ENCODE measurements at places on chromosomes 3 and 15.

DNA sequence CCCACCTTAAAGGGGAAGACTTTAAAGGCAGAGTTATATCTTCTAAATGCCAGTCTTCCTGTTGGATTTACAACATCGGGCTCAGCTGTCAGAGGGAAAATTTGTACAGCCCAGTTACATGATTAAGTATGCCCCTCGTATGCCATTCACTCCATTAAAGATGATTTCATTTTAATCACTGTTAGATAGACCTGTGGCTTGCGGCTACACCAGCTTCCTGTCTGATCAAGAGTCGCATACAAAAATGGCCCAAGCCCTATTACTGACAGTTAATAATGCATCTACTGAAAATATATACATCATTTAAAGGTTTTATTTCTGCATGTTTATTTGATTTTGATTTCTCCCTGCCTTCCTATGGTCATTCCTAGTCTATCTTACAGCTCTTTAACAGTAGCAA lies 7.1 kb downstream of the EIF4E3 start:
- DNase-seq = no peak

GRCh38 chr3:125022206-125022605 lies 33.6 kb downstream of the HEG1 start:
- no peak for DNase-seq

DNA sequence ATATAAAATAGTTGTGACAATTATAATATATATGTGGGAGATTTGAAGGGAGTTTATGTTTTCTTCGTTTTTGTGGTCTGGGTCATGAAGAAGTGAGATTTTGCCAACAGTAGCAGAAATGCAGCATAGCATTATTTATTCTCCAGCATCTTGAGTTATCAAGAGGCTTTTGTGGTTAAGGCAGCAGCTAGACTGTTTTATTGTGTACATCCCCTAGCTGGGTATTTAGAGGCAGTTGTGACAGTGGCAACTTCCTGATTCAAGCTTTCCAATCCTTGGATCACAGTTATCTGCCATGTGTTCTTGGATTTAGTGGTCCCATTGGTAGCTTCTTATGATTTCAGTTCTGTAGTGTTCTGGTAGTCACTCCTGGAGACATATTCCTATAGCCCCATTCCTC lies 29.0 kb downstream of the ARIH1 start:
- DNase-seq = no peak

GRCh38 chr15:90047956-90048575 lies 46.9 kb downstream of the ZNF710 start:
- no peak for DNase-seq

DNA sequence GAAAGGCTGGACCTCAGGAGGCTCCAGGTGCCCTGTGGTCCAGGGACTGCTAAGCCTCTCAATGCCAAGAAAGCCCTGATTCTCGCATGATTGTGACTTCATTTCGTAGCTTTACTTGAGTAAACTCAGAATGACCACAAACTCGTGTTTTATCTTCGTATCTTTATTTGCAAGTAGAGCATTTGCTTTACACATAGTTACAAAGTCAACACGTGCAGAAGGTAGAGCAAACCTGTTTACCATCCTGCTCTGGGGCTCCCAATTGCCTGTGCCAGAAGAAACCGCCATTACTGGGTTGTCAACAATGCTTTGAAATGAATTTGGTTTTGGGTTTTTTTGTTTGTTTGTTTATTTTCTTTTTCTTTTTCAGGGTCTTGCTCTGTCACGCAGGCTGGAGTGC lies 5.8 kb upstream of the MESP1 start:
- DNase-seq = no peak

GRCh38 chr3:44240061-44240460 lies 1.6 kb upstream of the TOPAZ1 start:
- DNase-seq = no peak

- DNase-seq = no peak
Measured at GRCh38 chr3:61181874-61182273, 69.4 kb downstream of the FHIT start.

DNA sequence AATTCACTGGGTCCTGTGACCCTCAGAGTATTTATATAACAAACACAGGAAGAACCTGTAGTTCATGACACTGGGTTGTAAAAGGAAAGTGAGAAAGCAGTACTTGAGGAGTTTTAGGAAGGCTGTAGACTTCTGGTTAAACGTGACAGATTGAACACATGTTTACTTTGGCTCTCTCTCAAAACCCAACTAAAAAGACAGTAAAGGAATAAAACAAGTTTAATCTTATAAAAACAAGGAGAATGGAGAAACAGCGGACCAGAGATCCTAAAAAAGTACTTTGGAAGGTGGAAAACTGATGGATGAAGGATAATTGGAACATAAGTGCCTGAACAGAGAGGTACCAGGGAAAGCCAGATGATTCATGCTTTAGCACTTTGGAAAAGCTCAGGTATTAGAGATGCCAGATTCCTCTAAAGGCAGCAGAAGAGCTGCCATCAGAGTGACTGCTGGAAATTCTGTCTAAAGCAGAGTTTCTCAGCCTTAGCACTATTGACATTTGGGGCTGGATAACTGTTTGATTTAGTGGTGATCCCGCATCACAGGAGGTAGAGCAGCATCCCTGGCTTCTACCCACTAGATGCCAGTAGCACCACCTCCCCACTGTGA lies 182.9 kb upstream of the RORA start:
- DNase-seq = no peak

DNA sequence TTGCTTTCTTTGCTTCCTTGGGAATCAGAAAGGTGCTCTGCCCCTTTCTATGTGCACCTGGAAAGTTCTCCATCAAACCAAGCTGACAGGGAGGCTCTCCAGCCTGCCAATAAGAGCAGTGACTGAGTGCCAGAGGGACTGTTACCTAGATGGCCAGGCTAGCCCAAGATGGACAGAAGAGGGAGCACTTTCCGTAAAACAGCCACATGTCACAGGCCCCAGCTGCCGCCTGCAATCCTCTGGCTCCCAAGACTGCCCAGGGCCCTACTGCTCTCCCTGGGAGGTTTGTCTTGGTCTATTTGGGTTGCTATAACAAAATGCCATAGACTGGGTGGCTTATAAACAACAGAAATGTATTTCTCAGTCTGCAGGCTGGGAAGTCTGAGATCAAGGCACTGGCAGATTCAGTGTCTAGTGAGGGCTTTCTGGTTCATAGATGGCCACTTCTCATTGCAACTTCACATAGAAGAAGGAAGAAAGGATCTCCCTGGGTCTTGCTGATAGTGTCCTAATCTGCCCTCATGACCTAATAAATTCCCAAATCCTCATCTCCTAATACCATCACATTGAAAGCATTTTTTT lies 72.3 kb downstream of the TAMM41 start:
- DNase-seq = no peak

DNA sequence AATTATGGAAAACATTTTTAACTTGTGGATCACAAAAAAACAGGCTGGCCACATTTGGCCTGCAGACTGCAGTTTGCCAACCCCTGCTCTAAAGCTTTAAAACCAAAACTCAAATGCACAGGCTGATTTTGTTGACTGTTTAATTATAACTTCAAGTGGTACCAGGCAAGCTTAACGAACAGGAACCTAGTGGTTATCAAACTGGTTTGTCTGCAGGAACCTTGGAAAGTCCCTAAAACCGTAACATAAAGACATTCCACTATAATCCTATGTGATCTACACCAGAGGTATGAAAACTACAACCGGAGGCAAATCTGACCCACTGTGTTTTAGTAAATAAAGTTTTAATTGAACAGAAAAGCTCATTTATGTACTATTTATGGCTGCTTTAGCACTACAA lies 52.4 kb downstream of the TBL1XR1 start:
- DNase-seq = no peak

GRCh38 chr15:47824147-47824546 lies 106.8 kb downstream of the SEMA6D start:
- no peak for DNase-seq

GRCh38 chr3:149009732-149010131 lies 18.4 kb downstream of the GYG1 start:
- no peak for DNase-seq

GRCh38 chr3:149879872-149880271 lies 66.9 kb downstream of the RNF13 start:
- no peak for DNase-seq

GRCh38 chr3:65604863-65605526 lies 433.7 kb downstream of the MAGI1 start:
- no peak for DNase-seq

DNA sequence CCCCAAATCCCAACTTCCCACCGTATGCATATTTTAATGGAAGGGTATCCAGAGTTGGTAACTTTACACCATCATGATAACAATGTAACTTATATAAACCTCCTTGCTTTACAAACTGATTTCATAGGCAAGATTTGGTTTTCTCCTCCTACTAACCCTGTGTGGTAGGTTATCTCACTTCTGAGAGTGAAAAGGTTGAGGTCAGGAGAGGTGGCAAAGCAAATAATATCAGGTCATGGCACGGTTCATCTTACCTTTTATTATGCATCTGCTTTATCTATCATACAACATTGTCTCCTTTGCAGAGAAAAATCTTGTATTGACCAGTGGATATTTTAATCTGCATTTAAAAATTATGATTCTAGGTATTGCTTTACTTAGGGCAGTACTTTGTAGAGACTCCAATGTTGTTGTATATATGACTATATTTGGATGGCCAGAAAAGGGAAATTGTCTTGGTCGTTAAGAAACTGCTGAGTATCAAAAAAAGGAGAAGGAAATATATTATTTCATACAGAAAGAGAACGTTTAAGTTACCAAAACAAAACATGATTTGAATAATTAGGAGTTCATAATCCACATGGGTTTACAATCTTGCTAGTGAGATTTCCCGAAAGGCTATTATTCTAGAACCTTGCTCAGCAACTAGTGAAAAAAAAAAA lies 30.4 kb downstream of the NFKBIZ start:
- DNase-seq = no peak

GRCh38 chr3:186746008-186746407 lies 28.8 kb downstream of the KNG1 start:
- no peak for DNase-seq

DNA sequence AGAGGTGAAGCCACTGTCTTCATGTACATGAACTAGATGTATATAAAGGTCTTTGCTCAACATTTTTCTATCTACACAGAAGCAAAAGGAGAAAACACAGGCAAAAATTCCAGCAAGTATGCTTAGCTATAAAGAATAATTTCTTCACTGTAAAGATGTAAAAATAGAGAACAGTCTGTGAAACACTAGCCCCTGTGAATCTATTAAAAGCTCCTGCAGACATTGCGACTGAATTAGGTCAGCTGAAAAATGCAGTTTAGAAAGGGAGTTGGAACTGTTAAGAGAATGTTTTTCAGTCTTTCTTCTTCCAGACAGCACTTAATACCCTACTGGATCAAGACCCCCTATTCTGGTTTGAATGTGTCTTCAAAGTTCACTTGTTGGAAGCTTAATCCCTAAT lies 291.5 kb downstream of the KBTBD8 start:
- no peak for DNase-seq

DNA sequence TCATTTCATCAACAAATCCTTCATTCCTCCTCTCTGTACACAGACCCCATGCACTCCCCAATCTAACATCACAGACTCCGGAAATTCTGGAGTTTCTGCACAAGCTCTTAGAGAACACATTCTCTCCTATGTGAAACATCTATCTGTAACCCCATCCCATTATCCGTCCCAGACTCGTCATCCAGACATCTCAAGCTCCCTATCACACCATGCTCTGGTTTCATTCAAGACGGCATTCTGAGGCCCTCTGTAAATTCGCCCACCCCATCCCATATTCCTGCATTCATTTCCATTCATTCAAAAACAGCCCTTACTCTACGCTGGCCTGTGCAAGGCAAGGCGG lies 575 bp downstream of the LEO1 start:
- DNase-seq = no peak

GRCh38 chr15:74391582-74392450 lies 24.4 kb upstream of the CYP11A1 start:
- no peak for DNase-seq

GRCh38 chr3:50559702-50560101 lies 7.8 kb downstream of the C3orf18 start:
- DNase-seq = no peak

GRCh38 chr3:75048650-75049049 lies 434.2 kb upstream of the CNTN3 start:
- DNase-seq = no peak

DNA sequence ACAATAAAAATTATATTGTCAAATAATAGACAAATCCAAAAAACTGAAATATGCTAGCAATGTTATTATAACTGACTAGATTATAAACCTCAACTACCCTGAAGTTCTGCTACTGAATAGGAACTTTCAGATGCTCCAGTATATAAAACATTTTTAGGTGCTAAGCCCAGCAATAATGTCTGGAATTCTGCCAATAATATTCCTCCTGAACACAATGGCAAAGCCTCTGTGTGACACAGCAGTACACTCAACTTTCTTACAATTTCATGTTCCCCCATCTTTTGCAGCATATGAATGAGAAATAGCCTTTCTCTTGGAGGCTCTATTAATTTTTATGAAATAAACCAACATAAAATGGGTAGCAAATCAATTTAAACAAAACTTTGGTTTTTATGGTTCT lies 29.5 kb downstream of the ATOSA start:
- no peak for DNase-seq

DNA sequence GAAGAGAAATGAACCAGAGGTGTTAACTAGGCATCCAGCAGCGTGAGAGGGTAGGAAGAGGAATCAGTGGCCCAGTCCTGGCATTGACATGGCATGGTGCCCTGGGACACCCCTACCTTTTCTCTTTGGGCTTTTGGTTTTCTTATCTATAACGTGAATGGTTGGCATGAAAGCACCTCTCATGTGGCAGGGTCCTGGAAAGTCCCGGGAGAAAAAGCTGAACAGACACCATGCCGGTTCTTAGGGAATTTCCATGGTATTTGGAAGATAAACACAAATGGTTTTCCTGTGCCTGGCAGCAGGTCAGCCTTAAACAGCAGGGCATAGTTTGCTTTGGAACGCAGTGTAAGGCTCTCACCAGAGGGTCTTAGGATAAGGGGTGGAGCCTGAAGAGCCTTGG lies 15.4 kb downstream of the ARNT2 start:
- no peak for DNase-seq

DNA sequence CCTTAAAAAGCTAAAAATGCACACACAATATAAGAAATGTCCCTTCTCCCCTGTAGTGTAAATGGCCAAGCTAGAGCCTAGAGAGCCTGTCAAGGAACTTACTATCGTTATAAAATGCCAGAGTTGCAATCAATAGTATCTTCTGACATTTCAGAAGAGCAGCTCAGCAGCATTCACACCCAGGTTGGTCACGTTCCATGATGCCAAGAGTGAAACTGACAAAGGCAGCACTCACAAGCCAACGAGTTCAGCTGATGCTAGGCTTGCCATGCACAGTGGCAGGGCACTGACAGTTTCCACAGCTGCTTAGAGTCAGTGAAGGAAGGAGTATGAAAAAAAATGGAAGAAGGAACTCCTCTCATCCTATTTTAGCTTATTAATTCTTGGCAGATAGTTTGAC lies 331.4 kb upstream of the CCDC54 start:
- DNase-seq = no peak

GRCh38 chr15:58704155-58704865 lies 45.2 kb downstream of the ADAM10 start:
- no peak for DNase-seq

GRCh38 chr15:35992791-35993190 lies 446.8 kb upstream of the DPH6 start:
- DNase-seq = no peak

GRCh38 chr15:59555696-59556095 lies 55.9 kb upstream of the GCNT3 start:
- no peak for DNase-seq
